ENCODE measurements at places on chromosomes 5 and 9.
A peak's percentile ranks its signal among the peaks of the same experiment; 100 is the strongest.

GRCh38 chr9:130088051-130088450 lies 34.3 kb downstream of the GPR107 start:
- no peak for DNase-seq

- DNase-seq = no peak
Observed at GRCh38 chr5:163506095-163506457, 657 bp downstream of the MAT2B start.

DNA sequence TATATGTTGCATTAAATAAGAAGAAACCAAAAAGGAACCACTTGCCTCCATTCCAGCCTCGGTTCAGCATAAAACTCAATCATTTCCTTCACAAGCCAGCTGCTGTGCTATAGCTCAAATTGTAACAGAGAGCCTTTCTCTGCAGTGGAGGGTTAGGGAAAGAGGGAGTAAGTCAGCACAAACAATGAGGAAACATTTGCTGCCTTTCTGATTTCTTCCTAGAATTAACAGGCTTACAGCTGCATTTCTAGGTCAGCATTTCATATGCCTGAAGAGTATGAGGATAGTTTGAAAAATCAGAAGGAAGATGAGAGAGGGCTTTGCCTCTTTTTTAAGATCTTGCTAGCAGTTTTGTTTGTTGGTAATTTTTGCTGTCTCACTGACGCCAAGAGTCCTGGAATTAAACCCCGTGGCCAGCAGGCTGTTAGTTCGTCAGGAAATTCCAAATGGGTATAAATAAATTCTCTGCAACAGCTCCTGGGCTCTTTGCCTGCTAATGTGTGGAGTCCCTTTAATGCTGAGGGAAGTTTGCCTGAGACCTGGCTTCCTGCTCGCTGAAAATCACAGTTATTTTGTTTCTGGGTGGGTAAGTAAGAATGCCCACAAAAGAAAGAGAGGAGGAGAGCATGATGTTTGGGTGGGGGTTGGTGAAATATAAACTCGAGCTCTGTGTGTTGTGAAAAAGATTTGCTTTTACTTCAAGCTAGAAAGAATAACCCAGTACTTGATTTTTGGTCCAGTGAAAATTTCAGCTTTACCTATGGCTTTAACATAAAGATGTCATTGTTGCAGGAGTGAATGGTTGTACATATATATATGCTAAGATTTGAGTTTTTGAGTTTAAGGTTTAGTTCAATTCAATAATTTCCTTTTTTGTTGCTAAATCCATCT lies 148.1 kb upstream of the DMRT1 start:
- no peak for DNase-seq

DNA sequence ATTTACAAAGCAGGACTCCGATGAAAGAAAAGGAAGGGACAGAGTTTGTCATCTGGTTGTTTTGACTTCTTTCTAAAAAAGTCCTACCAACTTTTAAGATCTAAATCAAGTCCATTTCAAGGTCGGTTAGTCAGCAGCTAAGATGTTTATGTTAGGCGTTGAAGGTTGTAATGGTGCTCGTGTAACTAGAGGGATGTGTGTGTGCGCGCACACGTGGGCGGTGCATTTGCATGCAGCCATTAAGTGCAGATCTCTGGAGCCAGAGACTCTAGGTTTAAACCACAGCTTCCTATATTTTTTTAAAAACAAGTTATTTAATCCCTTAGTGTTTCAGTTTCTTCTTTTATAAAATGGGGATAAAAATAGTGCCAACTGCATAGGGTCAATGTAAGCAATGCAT lies 77.0 kb upstream of the SMIM32 start:
- no peak for DNase-seq

DNA sequence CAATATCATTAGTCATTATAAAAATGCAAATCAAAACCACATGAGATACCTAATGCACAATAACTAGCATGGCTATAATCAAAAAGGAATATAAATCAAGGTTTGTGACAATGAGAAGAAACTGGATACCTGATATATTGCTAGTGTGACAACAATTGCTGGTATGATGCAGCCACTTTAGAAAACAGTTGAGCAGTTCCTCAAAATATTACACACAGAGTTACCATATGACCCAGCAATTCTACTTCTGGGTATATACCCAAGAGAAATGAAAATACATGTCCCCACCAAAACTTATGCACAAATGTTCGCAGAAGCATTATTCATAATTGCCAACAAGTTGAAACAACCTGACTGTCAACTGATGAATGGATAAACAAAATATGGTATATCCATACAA lies 339.7 kb upstream of the POU5F2 start:
- no peak for DNase-seq

DNA sequence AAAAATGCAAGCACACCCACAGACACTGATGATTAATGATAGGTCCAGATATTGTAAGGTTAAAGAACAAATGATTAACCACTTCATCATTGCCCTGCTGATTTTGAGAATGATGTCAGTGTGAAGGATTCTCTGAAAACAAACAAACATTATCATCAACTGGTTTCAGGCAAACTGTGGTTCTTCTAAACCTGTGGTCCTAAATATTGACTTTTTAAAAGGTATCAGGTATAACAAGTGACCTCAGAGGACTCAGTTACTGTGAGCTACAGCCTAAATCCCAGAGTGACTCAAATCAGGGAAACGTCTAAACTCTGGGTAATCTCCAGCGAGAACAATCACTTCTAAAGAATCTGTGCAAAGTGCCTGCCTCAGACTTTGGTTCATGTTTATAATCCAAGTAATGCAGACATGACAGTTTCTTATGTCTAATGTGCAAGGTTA lies 172.3 kb upstream of the CDH6 start:
- DNase-seq = no peak

DNA sequence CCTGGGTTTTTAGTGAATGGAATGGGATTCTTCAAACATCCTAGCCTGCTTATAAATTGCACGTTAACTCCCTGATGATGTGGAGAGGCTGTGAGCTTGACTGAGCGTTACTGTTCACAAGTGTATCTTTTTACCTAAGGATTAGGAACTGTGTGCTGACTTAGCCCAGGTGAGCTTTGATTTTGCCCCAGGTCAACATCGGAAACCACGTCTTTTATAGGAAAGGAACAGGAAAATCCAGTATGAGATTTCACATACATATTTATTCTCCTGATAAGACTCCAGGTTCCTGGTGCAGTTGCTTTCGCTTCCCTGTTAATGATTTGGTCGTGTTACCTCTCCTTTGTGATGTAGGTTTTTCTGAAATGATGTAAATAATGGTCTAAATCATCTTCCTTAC lies 103.2 kb upstream of the BASP1 start:
- DNase-seq = no peak

DNA sequence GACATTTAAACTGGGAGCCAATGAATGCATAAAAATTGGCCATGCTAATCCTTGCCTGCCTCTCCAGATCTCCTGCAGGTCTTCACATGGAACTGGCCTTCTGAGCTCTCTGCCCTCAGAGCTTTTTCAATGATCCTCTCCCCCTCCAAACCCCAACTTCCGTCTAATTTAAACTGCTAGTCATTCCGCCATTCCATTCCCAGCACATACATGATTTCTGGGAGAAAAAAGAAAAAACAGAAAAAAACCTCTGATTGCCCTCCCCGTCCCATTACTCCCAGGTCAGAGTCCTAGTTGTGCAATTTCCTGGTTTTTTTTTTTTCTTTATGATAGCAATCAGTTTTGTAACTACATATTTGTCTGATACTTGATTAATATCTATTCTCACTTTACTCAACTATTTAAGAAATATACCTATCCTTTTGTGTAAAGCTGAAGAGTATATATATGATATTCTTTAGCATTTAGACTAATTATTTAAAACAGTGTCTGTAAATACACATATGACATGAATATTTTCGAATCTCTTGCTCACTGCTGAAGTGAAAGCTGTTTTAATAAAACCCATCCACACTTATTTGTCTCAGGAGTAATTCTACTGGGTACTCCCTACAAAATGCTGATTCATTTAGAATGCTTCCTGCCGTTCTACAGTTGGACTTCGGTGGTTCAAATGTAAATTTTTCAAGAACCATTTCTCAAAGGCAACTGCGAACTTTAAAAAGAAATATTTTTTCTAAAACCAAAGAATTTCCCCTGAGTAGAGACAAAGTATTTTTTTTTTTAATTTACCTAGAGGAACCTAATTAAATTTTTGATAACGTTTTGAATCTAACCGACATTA lies 1.6 kb downstream of the HINT1 start:
- peak; percentile 22 for DNase-seq

DNA sequence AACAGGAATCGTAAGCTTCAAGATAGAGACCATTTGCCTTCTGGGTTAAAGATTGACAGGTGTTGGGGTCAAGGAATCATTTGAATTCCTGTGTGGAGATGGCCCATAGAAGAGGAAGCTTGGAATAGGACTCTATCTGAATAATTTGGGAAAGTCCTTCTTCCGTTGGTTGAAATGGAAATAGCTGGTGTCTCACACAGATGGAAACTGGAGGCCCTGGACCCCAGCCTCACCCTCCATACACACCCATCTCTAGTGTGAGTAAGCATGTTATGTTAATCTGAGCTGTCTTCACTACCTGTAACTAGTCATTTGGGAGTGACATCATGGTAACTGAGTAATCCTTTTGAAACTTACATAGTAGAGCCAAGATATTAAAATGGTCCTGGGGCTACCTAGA lies 184.4 kb downstream of the CD180 start:
- DNase-seq = no peak

DNA sequence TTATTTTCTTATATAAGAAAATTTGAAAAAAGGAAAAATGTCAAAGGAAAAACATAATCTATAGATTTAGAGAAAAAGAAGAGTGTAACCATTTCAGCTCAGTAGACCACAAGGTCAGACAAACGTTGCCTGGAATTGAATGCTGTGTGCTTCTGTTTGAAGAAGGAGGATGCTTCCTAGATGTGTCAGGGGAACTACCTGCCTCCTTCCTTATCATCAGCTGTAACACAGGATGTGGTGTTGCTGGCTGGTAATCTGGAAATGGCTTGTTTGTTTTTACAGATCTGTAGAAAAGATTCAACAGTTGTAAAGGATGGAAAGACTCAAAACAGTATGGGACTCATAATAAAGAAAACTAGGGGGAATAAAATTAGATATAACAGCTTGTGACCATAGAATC lies 160.7 kb upstream of the MEF2C start:
- DNase-seq = no peak

- no peak for DNase-seq
Observed at GRCh38 chr5:1516615-1517601, 6.9 kb downstream of the LPCAT1 start.

GRCh38 chr9:19404283-19405075 lies 4.3 kb upstream of the ACER2 start:
- DNase-seq = no peak

DNA sequence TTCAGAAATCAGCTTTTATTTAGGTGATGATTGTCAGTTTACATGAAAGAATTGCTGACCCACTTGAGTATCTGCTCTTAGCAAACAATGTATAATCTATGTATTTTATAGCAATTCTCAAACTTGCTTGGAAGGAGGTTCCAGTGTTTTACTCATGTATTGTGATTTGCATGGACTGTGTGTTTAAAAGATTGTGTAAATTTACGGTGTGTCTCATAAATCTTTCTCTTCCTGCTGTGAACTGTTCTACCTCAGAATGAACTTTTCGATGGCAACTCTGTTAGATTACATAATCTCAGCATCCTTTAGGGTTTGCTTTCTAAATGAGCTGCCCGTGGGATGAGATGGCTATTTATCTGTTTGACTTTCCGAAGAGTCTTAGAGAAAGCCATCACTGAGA lies 122.5 kb downstream of the MEF2C start:
- DNase-seq = no peak

DNA sequence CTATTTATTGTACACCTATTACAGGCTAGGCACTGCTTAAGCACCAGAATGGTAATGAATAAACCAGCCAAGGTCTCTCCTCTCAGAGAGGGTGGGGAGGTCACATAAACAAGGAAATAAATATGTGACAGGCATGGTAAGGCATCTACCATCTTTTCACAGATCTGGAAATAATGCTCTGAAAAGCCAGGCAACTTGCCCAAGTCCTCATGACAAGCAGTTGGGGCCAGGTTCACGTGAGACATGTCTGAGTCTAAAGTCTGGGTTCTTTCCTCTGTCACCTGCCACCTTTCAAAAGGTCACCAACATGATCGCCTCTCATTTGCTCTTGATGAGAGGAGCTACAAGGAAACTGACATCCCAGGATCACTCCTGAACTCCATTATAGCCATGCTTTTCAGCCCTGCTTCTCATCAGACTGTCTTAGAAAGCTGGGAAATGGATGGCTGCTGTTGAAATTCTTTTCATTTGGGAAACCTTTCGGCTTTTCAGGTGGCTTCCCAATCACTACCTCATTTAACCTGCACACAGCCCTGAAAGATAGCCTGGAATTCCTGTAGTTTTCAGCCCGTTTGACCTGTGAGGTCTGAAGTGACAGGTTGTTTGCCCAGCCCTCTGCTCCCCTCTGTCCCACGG lies 123.1 kb downstream of the CRB2 start:
- no peak for DNase-seq

GRCh38 chr9:131028221-131028884 lies 19.4 kb downstream of the LAMC3 start:
- DNase-seq = no peak

DNA sequence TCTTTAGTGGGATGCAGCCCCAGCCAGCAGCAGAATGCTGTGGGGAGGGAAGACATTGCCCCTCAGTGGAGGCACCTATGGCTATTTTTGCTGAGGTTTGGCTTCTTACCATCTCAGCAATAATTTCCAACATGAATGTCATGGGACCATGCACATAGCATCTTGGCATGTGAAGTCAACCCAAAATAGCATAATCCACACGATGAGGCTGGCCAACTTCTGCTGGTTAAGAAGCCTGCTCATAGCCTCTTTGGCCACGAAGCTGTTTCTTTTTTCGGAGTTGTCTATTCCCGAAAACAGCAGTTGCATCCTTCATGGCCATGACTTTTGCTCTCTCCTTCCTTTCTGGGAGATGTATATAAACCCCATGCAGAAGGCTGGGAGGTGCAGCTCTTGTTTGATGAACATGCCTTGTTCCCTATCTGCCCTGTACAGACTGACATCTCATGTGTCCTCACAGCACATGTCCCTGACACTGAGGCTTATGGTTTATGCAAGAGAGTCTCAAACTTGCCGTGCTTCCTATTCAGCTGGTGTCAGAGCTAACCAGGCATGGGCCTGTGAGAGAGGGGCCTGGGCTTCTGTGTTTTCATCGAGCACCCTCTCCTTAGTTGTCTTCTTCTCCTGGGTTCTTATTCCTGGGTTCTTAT lies 45.3 kb downstream of the SYK start:
- DNase-seq = no peak
